Naive thymus-derived CD8-positive, alpha-beta T cell (primary cell): ENCODE measurements at places on chromosomes 2 and 18. TPM values are rescaled to one million over a fixed set of nuclear protein-coding genes. Genes with fewer than 3 reads are reported as not detected.

DNA sequence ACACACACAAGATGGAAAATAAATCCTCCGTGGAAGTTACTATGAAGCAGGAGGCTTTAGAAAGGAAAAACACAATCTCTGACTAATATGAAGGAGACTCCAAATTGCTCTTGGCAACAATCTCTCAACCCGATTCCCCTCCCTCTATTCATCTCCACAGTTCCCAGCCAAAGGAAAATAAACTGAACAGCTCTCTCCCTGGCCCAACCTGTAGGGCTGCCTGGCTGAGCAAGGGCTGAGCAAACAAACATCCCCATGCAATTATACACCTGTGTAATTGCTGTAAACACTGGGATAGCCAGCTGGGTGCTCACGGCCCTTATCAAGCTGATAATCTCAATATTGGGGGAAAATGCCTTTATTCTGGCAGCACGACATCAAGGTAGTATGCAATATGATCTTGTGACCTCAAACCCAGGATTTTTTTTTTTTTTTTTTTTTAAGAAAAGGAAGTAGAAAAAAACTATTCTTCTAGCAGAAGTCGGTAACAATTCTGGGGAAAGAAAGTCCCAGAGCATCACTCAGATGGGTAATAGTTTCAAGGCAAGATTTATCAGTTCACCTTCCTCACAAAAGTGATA lies 203.3 kb upstream of the SMAD2 start:
- no peak overlapping the region for H3K4me3 ChIP-seq
- H3K27me3 ChIP-seq: peaks cover 19% of the 10 kb centered on the region
- H3K36me3 ChIP-seq: no peaks in the 10 kb centered on the region
- no peak for DNase-seq

- DNase-seq: no peak
- no peaks in the 10 kb centered on the region for H3K27me3 ChIP-seq
- no peaks in the 10 kb centered on the region for H3K4me1 ChIP-seq
- no peaks in the 10 kb centered on the region for H3K36me3 ChIP-seq
- H3K27ac ChIP-seq: no peak overlapping the region
These were observed 563.4 kb upstream of the GCFC2 start for GRCh38 chr2:76274160-76274559.

DNA sequence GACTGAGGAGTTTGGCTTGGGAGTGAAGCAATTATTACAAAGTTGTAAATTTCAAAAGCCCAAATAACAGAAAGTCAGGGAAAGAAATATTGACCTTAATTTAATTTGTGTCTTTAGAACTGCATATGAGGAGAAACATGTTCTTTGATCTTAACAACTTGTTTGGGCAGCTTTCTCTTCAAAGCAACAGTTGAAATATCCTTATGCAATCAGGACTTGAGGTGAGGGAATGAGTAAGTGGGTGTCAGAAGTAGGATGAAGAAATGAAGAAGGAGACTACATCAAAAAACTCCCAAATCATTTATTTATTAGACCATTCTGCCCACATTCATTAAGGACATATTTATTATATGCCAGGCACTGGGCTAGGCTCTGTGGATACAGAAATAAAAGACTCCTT lies 129.4 kb downstream of the GCA start:
- no peaks in the 10 kb centered on the region for H3K27me3 ChIP-seq
- no peaks in the 10 kb centered on the region for H3K36me3 ChIP-seq
- DNase-seq: no peak
- no peaks in the 10 kb centered on the region for H3K4me1 ChIP-seq
- no peak overlapping the region for H3K4me3 ChIP-seq
- H3K27ac ChIP-seq: no peak overlapping the region

- no peak overlapping the region for H3K4me3 ChIP-seq
- no peak overlapping the region for H3K27ac ChIP-seq
- H3K36me3 ChIP-seq: no peaks in the 10 kb centered on the region
- no peak for DNase-seq
These were observed 54.7 kb upstream of the GATA6 start for GRCh38 chr18:22114526-22115321.

The HOXD13 gene
- not detected for total RNA-seq

GRCh38 chr2:100240386-100240785 lies 81.9 kb downstream of the LONRF2 start:
- H3K4me3 ChIP-seq: no peak overlapping the region
- H3K27me3 ChIP-seq: peaks cover 2% of the 10 kb centered on the region
- peaks cover 49% of the 10 kb centered on the region for H3K4me1 ChIP-seq

GRCh38 chr2:113175042-113175628 lies 1.4 kb downstream of the PSD4 start:
- H3K36me3 ChIP-seq: peaks cover 30% of the 10 kb centered on the region
- peaks cover 79% of the 10 kb centered on the region for H3K4me1 ChIP-seq
- H3K27me3 ChIP-seq: no peaks in the 10 kb centered on the region
- peak; percentile 63 for DNase-seq
- peak overlapping the region; percentile 95 for H3K27ac ChIP-seq

DNA sequence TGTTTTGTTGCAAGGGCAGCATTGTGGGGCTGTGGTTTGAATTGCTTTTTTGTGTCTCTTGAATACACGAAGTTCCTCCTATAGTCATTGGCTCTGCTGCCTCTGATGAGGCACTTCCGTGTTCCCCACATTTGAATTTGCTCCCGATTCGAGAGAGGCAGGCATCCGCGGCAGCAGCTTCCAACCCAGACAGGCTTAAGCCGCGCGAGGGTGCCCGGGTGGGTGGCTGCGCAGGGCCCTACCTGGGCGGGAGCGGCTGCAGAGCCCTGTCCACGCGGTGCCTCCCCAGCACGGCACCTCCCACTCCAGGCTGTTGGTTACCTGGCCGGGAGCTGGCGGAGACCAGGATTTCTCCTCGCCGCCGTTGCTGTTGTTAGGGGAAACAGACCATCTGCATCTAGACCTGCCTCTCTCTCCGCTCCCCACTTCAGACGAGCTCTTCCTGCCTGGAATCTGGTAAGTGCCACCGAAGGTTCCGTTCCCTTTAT lies 151.3 kb downstream of the NEDD4L start:
- DNase-seq: peak; percentile 33
- H3K4me1 ChIP-seq: peaks cover 20% of the 10 kb centered on the region
- H3K27me3 ChIP-seq: peaks cover 8% of the 10 kb centered on the region

DNA sequence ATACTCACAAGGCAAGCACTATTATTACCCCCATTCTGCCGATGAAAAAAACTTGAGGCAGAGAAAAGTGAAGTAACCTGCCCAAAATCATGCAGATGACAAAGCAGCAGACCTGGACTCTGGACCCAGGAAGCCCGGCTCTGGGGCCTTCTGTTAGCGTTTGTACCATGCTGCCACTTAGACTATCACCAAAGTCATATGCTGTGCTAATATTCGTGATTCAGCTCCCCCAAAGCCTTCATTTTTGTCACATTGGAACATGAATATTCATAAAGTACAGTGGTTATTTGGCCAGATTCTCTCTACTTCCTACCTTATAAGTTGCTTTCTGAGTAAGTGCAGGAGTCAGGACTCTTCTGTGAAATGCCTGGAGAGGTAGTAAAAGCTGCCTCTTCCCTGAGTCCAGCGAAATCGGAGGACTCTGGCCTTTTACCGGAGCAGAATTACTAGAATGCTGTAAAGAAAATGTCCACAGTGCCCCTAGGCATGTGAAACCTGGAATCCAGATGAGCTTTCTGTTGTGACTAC lies 86.7 kb downstream of the FTCDNL1 start:
- no peak overlapping the region for H3K27ac ChIP-seq
- H3K4me3 ChIP-seq: no peak overlapping the region
- H3K36me3 ChIP-seq: no peaks in the 10 kb centered on the region
- H3K4me1 ChIP-seq: no peaks in the 10 kb centered on the region

- H3K36me3 ChIP-seq: peaks cover 2% of the 10 kb centered on the region
- peaks cover 3% of the 10 kb centered on the region for H3K4me1 ChIP-seq
- no peak for DNase-seq
- no peak overlapping the region for H3K4me3 ChIP-seq
These were observed 31.9 kb upstream of the CEP68 start for GRCh38 chr2:65024149-65024829.

DNA sequence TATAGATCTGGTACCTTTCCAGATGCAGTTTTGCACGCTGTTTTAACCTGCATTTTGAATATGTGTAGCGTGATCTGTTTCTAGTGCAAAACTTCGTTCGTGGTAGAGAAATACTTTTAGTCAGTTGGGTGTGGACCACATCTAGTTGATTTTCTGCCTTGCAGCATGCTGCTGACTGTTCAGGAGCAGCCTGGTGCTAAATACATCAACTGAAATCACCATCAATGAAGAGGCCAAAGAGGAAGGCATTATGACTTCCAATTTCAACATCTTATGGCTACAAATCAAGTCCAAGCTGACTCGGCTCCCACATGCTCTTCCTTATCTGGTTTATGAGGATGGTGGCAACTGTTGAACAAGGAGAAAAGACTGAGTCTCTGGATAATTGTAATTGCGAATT lies 298.5 kb downstream of the ZNF521 start:
- H3K4me1 ChIP-seq: no peaks in the 10 kb centered on the region
- no peak overlapping the region for H3K27ac ChIP-seq

DNA sequence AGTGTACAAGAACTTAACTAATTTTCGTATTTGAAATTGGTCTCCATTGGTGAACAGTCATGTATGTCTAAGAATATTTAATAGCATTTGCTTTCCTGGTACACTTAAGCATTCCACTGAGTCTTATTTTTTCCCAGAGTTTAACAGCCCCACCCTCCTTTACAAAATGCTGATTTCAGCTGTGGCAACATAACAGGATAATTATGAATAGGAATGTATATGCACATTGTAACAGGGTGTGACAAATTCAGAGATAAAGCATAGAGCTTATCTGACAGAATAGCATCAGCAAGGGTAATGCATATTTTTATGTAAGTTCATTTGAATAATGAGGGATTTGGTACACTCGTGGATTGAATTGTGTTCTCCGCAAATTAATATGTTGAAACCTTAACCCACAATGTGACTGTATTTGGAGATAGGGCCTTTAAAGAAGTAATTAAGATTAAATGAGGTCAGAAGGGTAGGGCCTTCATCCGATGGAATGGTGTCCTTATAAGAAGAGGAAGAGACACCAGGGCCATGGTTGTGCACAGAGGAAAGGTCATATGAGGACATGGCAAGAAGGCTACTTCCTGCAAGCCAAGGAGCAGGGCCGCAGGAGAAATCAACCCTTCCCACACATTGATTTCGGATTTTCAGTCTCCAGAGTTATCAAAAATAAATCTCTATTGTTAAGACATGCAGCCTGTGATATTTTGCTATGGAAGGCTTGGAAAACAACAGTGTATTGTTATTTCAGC lies 439.7 kb upstream of the CDH20 start:
- H3K4me1 ChIP-seq: no peaks in the 10 kb centered on the region
- H3K27ac ChIP-seq: no peak overlapping the region
- no peaks in the 10 kb centered on the region for H3K27me3 ChIP-seq
- no peak for DNase-seq

DNA sequence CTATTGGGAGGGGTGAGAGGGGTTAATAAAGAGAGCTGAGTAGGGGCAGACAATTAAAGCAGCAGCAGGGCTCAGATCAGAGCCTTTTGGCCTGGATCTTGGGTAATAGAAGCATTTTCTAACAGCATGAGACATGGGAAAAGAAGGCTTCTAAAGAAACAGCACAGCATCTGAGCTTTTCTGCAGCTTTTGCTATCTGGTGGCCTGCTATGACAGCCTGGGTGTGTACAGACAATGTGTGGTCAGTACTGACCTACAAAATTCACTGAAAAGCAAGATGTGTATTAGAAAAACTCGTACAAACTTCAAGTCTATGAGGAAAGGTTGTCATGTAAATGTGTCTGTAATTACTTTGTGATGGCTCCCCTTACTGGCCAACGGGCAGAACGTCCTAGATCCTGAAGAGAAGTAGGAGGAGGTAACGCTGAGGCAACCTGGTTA lies 95.6 kb downstream of the GALNT3 start:
- no peak overlapping the region for H3K27ac ChIP-seq
- no peaks in the 10 kb centered on the region for H3K36me3 ChIP-seq
- H3K27me3 ChIP-seq: peaks cover 11% of the 10 kb centered on the region
- no peaks in the 10 kb centered on the region for H3K4me1 ChIP-seq

The ATOH8 gene
- not detected for total RNA-seq

The DYSF gene
- 3.4 TPM for total RNA-seq

DNA sequence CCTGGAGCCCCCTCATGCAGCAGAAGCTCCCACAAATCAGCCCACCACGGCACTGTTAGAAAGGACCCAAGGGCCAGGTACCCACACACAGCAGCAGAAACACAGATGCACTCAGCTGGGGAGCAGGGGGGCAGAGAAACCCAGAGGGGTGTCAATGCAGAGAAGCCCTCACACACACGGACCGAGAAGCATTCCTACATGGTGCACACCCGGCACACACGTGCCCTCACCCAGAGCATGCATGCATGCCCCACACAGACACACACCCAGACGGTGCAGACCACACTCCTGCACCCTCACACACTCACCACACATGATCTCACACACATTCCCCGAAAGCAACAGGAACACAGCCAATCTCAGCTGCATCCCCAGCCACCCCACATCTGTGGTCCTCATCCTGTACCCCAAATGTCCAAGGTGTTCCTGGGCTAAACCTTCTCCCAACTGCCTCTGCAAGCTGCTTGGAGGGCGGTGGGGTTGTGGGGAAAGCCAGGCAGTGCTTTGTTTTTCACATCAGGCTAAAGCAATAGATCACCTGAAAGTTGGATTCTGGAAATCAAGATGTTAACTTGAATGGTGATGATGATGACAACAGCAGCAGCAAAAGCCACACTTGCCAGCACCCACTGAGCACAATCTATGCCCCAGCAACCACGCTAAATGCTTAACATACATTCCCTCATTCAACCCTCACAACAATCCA lies 102.3 kb downstream of the ZFP36L2 start:
- peak overlapping the region; percentile 83 for H3K4me3 ChIP-seq
- no peaks in the 10 kb centered on the region for H3K27me3 ChIP-seq
- peaks cover 7% of the 10 kb centered on the region for H3K36me3 ChIP-seq
- DNase-seq: no peak

The LYPD6 gene
- not detected for total RNA-seq

GRCh38 chr2:231393149-231394131 lies 2.1 kb upstream of the B3GNT7 start:
- peaks cover 13% of the 10 kb centered on the region for H3K4me1 ChIP-seq
- no peaks in the 10 kb centered on the region for H3K36me3 ChIP-seq
- H3K27ac ChIP-seq: peak overlapping the region; percentile 75
- H3K4me3 ChIP-seq: peak overlapping the region; percentile 42
- H3K27me3 ChIP-seq: peaks cover 72% of the 10 kb centered on the region

The KANSL1L gene
- 24.1 TPM for total RNA-seq

DNA sequence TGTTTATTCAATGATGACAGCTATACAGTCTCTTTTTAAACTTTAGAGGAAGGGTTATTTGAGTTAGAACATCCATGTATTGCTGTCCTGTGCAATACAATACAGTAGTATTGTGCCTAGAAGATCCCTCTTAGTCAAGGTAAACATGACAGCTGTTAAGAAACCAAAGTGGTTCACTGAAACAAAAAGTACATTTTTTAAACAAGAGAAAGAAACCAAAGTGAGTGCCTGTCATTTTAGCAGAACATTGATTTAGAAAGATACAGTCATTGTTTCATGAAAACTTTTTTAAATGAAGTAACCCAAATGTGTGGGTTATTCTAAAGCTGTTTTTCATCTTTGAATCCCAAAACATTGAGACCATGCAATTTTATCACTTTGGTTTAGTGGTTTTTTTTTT lies 15.5 kb downstream of the ITPRID2 start:
- DNase-seq: no peak
- no peaks in the 10 kb centered on the region for H3K27me3 ChIP-seq
- no peak overlapping the region for H3K4me3 ChIP-seq
- peaks cover 28% of the 10 kb centered on the region for H3K36me3 ChIP-seq
- peaks cover 5% of the 10 kb centered on the region for H3K4me1 ChIP-seq

- DNase-seq: no peak
- H3K27me3 ChIP-seq: no peaks in the 10 kb centered on the region
- H3K4me1 ChIP-seq: no peaks in the 10 kb centered on the region
- no peak overlapping the region for H3K27ac ChIP-seq
These were observed 151.7 kb downstream of the LRRTM4 start for GRCh38 chr2:77370511-77370910.
